Activated CD4-positive, alpha-beta T cell treated with anti-CD3 and anti-CD28 coated beads for 1 hour (primary cell): ENCODE measurements at places on chromosomes 1 and 21.
A peak's percentile ranks its signal among the peaks of the same experiment; 100 is the strongest.

DNA sequence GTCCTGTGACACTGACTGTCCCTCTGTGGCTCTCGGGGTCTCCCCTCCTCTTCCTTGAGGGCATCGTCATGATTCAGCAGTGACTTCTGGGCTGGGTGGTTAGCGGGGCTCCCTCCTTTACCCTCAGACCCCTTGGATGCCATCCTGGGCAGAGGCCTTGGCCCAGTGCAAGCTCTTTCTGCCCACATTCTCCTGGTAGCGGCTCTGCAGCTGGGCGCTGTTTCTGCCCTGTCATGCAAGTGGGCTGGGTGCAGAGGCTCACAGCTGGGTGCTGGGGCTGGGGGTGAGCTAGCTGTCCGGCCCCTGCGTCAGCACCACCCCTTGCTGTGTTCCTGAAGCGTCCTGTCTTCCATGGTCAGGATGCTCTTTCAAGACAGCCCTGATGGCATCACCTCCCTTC is 158.5 kb downstream of the PCBP3 start:
- no peak for DNase-seq

DNA sequence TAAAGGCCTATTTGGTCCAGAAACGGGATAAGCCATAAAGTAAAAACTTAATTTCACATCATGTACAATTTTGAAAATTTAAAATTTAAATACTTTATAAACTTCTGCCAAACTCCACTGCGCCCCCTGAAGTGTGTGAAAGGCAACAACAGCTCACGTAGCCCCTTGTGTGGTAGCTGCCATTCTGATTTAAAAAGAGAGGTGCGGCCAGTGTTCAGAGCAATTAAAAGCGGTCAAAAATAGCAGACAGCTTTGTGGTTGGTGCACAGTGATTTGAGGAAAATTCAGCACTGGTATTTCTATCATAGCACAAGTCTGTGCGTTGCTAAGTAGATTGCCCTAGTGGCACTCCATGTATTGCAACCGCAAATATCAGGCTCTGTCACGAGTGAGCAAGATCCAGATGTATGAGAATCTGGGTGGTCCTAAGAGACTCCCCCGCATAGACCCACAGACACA is 122.5 kb downstream of the ATG4C start:
- DNase-seq = no peak

DNA sequence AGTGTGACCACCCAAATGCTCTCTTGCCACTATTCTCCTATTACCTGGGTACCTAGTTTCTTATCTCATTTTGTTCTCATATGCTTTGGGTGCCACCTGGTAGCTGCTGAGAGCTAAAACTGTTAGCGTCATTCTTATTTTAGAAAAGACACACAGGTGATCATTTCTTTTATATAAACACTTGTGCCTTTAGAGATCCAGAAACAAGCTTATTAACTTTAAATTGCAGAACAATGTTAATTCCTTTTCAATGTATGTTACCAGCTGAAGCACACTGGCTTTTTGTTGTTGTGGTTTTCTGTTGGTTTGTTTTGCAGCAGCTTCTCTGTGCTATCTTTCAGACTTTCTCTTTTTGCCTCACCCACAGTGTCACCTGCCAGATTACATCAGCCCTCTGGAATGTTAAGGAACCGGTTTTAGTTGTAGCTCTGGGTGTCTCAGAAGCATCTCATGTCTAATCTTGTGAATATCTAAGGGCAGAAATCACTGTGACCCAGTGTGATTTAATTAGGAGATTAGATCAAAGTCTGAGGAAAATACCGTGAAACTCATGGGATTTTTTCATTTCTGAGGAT is 43.4 kb upstream of the SLC19A2 start:
- no peak for DNase-seq

DNA sequence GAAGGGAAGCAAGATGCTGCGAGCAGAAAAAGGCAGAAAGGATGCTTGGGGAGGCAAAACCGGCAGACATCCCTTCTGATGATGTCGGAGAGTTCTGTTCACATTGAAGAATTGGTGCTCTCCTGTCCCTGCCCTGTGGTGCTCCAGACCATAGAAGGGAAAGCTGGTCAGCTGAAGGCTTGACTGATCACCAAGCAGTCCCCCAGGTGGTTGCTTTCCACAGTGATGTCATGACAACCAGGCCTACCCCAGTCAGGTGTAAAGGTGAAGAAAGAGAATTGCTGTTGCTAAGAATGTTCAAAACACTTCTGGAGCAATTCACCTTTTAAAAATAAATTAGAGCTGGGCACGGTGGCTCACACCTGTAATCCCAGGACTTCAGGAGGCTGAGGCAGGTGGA is 59.5 kb downstream of the OPTC start:
- no peak for DNase-seq

GRCh38 chr21:27817074-27817473 is 850.2 kb upstream of the ADAMTS5 start:
- DNase-seq = no peak

DNA sequence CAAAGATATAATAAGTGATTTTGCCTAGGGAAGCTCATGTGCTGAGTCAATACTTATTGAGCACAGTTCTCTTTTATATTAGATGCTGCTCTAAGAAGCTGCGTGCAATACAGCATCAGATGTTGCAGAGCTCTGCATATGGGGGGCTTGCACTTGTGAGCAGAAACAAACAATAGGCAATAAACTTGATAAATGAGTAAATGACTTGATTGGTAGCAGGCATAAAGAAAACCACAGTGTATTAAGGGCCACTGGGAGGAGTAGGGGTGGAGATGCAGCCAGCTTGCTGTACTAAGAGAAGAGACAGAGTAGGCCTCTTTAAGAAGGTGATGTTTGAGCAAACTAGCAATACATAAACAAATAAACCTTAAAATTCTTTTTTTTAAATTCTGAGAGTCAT is 598.5 kb upstream of the ADAMTS5 start:
- no peak for DNase-seq

GRCh38 chr1:192913683-192914082 is 104.8 kb downstream of the RGS2 start:
- DNase-seq = no peak

DNA sequence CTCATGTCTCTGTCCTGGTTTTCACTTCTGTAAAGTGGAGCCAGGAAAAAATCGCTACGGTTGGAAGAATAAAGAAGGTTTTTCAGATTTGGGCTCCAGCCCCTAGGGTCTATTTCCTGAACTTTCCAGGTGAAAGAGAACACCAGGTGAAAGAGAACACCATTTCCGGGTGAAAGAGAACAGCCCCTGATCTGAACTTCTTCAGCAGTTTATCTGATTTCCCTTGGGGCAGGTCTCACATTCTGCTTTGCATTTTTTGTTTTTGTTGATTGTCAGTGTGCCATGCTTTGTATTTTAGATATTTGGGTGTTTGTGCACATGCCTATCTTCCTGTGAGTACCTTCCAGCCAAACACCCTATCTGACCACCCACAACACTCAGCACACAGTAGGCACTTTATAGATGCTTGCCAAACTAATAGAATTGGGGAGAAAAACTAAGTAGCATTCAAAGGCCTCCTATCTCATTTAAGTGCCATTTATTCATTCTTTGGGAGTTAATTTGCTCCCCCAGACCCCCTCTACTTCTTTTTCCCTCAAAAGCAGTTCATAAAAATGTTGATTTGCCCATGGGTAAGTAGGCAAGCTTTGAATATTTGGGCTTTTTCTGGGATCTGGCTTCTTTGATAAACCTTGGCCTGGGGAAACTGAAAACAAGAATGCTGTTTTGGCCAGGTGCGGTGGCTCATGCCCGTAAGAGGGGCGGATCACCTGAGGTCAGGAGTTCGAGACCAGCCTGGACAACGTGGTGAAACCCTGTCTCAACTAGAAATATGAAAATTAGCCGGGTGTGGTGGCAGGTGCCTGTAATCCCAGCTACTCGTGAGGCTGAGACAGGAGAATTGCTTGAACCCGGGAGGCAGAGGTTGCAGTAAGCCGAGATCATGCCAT is 2.2 kb downstream of the NAV1 start:
- no peak for DNase-seq

DNA sequence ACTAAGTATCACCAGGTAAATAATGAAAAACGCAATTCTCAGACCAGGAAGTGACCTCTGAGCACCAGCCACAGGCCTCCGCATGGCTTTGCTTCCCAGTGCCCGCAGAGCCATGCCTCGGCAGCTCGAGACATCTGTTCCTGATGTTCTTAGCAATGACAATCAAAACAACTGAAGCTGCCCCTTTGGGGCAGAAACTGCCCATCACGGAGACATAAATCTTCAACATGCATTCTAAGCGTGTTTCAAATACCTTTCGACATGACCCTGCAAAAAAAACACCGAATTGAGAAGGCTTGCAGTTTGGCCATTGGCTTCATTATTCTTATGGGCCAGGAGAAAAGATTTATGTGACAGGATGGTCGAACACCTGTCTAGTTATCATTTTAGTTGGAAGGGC is 5.8 kb upstream of the RAP1GAP start:
- no peak for DNase-seq

GRCh38 chr1:204377800-204378668 is 18.3 kb upstream of the PLEKHA6 start:
- DNase-seq = peak; percentile 38

- peak; percentile 2 for DNase-seq
Observed at GRCh38 chr21:43189936-43190335, 21.1 kb downstream of the CRYAA start.

DNA sequence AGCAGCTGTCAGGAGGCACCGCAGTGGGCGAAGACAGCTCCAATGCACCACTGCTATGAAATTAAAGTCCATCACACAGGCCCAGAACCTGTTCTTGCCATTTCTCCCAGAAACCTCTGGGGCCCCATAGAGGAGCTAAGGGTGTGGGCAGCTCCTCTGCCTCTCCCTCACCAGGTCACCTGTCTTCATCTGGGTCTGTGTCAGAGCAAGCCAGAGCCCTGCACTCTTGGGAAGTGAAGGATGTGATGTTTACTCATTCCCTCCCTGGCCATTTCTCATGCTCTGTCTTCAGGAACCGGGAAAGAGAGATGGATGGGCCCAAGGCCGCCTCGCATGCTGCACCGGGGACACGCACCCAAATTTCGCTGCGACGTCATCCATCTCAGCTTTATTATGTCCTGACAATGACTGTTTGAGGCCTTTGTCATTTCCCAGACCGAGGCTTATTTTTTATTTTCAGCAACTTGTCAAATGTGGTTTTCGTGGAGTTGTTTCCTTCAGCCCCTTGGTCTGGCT is 216.1 kb downstream of the NPHP4 start:
- DNase-seq = no peak

DNA sequence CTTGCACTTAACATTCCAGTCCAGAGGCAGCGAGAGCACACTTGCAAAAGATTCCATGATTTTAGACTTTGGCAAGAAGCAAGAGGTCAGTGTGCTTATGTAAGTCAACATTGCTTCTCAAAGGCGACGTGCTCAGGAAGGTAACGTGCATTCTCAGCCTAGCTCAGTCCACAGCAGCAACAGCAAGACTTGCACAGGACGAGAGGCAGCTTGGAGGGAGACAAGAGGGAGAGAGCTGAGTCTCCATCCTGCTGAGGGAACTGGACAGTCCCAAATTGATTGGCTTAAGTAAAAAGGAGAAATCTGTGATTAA is 56.5 kb downstream of the PTP4A2 start:
- no peak for DNase-seq

DNA sequence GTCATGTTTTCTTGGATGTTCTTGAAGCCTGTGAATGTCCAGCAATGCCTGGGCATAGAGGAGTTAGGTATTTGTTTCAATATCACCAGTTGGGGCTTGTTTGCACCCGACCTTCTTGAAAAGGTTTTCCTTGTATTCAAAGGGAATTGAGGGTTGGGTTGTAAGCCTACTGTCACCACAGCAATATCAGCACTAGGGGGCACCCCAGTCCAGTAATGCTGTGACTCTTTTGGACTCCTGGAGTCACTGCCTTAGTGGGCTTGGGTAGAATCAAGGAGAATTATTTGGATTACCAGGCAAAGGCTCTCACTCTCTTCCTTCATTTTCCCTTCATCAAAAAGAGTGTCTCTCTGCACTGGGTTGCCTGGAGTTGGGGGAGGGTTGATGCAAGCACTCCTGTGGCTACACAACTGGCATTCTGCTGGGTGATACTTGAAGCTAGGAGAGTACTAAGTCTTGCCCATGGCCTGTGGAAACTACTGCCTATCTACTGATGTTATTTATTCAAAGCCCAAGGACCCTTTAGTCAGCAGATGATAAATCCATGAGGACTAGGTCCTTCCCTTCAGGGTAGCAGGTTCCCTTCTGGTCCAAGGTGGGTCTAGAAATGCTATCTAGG is 34.5 kb downstream of the OR10R2 start:
- no peak for DNase-seq

GRCh38 chr1:19416145-19416544 is 69.2 kb downstream of the CAPZB start:
- DNase-seq = no peak

DNA sequence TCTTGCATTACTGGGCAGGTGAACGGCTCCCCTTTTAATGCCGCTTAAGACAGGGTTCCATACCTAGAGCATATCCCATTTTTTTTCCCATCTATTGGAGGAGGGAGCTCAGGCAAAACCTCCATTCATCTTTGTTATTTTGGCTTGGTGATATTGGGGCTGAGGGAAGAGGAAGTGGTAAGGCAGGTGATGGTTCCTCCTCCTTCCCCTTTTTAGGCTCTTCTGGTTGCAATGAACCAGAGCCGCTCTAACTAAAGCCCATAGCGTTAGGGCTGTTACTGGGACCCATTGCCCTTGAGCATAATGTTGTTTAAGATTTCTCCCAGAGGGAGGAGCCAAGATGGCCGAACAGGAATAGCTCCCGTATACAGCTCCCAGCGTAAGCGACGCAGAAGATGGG is 21.1 kb downstream of the PYHIN1 start:
- no peak for DNase-seq

DNA sequence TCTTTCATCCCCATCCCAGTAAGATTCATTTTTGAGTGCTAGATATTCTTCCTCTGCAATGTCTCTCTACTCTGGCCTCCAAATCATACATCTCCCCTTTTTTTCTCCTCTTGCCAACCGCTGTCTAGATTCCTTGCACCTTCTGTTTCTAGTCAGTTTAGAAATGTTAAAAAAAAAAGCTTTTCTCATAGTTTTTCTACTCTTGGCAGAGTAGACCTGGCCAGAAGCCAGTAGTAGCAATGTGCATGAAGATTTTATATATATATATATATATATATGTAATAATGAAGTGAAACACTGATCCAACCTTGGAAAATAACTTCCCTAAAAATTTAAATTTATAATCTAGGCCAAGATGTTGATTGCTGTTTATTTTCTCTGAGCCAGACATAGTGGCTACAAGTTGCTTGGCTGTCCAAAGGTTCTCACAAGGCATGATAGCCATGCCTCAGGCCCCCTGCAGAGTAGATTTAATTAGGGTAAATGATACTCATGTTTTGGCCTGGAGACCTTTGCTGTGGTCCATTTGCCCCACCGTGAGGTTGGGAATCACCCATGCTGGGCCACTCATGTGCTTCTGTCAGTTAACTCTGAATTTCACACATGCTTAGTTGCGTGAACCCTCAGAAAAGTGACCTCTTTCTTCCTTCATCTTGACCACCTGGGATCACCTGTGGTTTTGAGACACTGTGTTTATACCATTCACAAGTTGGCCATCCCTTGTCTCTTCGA is 103.4 kb upstream of the KCNE2 start:
- DNase-seq = no peak

GRCh38 chr21:32888971-32889370 is 117.4 kb upstream of the PAXBP1 start:
- no peak for DNase-seq

GRCh38 chr1:10216090-10216749 is 5.8 kb downstream of the KIF1B start:
- DNase-seq = no peak
